Dermis microvascular lymphatic vessel endothelial cell (primary cell): ENCODE measurements at places on chromosomes 7 and 10. TPM values are rescaled to one million over a fixed set of nuclear protein-coding genes. Genes with fewer than 3 reads are reported as not detected.

LMOD2 gene
- not detected in 2 replicates for total RNA-seq

UCN3 gene
- total RNA-seq: not detected in 2 replicates

MRLN gene
- not detected in 2 replicates for total RNA-seq

NPFFR1 gene
- total RNA-seq: not detected in 2 replicates

SLC39A12 gene
- total RNA-seq: under 0.01 TPM in 1 of 2 replicates, not detected in the other

NUTM2D gene
- 0.77 and 1.0 TPM in 2 replicates for total RNA-seq
